ENCODE measurements at places on chromosomes 7 and 10.

GRCh38 chr7:2399848-2400587 is 3.4 kb upstream of the CHST12 start:
- no peak for DNase-seq

DNA sequence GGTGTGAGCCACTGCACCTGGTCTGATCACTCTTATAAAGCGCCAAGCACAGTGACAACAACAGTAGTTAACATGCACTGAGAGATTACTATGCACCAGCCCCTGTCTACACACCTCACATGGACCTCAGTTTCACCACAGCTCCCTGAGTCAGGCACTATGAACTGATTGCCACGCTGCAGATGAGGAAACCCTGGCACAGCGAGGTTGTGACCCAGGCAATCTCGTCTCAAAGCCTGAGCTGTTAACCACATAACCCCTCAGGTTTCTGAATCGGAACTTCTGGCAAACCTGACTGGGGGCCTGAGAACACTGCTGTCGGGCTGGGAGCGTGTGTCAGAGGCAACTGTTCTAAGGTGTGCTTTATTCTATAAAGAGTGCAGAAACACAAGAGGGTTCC is 150.8 kb downstream of the RNF216 start:
- DNase-seq = peak; percentile 43

DNA sequence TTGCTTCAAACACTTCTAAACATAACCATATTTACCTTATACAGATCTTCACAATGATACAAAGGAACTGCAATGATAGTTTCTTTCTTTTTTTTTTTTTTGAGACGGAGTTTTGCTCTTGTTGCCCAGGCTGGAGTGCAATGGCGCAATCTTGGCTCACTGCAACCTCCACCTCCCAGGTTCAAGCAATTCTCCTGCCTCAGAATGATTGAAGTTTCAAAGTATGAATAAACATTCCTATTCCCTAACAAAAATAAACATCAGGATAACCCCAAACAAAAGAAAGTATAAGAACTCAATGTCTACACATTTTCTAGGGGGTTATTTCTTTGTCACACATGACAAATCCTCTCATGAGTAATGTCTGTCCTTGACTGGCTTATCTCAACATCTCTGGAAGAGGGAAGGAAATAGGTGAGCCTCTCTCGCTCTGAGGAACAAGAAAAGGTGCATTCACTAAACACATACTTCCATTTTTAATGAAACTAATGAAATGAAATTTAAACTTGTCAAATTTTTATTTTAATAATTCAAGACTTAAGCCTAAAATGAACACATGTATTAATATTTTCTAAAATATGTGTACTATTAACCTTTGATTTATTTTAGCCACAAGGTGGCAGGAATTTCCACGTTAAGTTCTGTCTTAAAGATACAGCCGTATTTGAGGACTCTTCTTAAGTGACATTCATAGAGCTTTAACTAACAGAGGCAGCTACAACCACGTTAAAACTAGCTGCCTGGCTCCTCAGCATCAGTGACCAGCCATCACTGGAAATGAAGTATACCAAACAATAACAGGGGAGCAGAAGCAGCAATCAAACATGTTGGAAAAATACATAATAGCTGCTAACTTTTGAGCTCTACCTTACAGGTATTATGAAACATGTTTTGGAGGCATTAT is 58.3 kb downstream of the MALSU1 start:
- no peak for DNase-seq

GRCh38 chr10:89494068-89494467 is 41.3 kb downstream of the SLC16A12 start:
- no peak for DNase-seq

GRCh38 chr10:102431452-102432124 is 786 bp downstream of the CUEDC2 start:
- no peak for DNase-seq

- no peak for DNase-seq
Measured at GRCh38 chr10:132664407-132664806, 121.5 kb downstream of the NKX6-2 start.

GRCh38 chr10:45454262-45454661 is 80.2 kb downstream of the ALOX5 start:
- DNase-seq = no peak

DNA sequence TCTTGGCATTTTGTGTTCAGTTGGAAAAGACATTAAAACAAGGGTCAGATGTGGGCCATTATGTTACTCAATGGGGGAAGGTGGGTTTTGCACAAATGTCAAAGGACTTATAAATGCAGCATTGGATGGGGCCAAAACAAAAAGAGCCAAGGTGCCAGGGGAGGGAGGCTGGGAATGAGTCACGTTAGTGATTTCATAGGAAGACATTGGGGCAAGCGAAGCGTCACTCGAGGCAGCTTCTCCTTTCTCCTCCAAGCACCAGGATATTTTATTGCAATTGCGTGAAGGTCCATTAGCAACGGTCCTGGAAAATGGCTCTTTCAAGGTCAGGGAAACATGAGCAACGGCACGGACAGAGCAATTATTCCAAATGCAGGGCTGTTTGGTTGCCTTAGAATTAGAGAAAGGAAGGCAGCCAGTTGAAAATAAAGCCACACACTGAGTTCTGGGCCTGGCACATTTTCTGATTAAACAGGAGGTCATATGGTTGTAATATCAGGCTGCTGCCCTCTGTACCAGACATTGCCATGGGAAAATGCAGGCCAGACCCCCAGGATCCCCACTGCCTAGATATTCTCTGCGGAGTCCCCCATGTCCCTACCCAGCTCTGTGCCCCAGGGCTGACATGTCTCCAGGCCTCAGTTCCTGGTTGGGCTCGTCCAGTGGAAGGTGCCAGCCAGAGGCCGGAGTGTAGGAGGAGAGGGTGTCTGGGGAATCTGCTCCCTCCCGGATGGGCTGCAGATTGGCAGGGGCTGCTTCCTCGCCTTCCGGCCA is 63.3 kb upstream of the NANOS1 start:
- DNase-seq = no peak

All from stimulated activated CD8-positive, alpha-beta memory T cell treated with anti-CD3 and anti-CD28 coated beads, Interleukin-7, amount 100 ng/mL, for 48 hours (primary cell).